Suprapubic skin (tissue), 4 donors: ENCODE measurements at places on chromosomes 2 and 18. TPM values are rescaled to one million over a fixed set of nuclear protein-coding genes. Genes with fewer than 3 reads are reported as not detected.

- no peak for DNase-seq
Observed at GRCh38 chr2:159737917-159738296, 25.6 kb downstream of the MARCHF7 start.

GRCh38 chr2:138537170-138537915 lies 35.8 kb downstream of the SPOPL start:
- no peak for DNase-seq

Gene C2orf92
- total RNA-seq: 45.7 TPM

- DNase-seq: peak; percentile 96
Observed at GRCh38 chr2:68828887-68829708, 42.1 kb downstream of the BMP10 start.

Gene LOXHD1
- 0.18 TPM for total RNA-seq

Gene NT5DC4
- not detected for total RNA-seq

DNA sequence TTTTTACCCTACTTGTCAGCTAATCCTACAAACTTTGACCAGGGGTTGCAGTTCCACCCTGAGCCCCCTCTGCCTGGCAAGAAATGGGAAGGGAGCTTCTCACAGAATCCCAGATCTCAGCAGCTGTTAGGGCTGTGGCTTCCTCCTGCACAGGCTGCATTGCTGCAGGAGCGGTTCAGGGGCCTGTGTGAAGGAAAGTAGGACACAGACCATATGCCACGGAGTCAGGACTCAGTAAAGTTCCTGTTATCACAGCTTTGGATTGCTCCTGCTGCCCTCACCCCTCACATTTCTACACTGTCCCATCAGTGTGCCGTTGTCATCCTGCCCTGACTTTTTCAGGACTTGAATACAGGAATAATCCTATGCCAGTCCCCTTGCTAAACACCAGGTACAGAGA lies 62.8 kb upstream of the SP3 start:
- no peak for DNase-seq

DNA sequence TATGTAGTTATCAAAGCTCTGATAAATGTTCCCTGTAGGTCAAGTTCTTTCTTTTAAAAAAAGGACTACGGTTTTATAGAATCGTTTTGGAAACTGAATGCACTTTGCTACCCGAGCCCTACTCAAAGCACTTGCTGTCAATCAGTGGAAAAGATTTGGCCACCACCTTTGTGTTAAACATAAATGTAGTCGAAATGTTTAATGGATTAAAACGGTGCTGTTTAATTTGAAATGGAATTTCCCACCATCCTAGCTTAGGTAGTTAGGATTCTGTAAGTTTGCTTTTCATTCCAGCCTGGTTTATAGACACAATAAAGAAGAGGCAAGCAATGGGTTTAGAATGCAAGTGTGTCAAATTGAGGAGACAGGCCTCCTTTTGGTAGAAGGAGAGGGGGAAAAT lies 69.4 kb upstream of the MMADHC start:
- no peak for DNase-seq

DNA sequence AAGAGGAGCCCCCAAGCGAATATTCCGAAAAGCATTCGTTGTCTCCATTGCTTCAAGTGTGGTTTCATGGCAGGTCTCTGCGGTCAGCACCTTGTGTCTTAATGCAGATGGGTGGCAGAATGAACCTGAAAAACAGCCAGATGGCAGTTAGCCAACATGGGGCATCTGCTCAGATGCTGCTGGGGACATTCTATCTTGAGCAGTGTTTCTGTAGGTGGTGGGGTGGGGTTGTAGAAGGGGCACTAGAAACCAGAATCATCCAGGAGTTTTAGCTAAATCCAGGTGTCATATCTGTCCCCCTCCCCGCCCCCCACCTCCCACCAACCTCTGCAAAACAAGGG lies 42.1 kb downstream of the ST6GAL2 start:
- no peak for DNase-seq

Gene MBP
- total RNA-seq: 53.7 TPM

- no peak for DNase-seq
Observed at GRCh38 chr18:57561261-57561660, 25.2 kb downstream of the FECH start.

Gene SH3BP4
- total RNA-seq: 82.6 TPM

Gene SCN2A
- 1.1 TPM for total RNA-seq

DNA sequence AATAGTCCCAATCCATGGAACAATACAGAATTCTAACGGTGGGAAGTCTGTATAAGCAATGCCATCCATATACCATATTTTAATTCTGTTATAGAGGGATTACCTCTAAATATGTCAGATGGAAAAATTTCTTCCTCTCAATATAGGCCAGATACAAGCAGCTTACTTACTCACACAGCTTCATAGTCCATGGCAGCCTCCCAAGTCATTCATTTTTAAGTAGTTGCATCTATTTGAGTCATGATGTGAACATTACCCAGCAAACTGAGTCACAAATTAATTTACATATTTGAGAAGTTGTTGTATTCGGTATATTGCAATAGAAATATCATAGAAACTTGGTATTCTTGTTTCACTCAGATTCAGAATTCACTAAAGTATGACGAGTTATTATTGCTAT lies 20.3 kb downstream of the TBR1 start:
- no peak for DNase-seq

DNA sequence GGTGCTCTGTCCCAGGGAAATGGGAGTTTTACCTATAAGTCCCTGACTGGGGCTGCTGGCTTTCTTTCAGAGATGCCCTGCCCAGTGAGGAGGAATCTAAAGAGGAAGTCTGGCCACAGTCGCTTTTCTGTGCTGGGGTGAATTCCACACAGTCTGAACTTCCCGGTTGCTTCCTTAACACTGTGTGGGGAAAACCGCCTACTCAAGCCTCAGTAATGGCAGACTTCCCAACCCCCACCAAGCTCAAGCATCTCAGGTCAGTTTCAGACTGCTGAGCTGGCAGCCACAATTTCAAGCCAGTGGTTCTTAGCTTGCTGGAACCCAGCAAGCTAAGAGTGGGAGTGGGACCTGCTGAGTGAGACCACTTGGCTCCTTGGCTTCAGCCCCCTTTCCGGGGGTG lies 54.9 kb downstream of the NUP35 start:
- DNase-seq: no peak

DNA sequence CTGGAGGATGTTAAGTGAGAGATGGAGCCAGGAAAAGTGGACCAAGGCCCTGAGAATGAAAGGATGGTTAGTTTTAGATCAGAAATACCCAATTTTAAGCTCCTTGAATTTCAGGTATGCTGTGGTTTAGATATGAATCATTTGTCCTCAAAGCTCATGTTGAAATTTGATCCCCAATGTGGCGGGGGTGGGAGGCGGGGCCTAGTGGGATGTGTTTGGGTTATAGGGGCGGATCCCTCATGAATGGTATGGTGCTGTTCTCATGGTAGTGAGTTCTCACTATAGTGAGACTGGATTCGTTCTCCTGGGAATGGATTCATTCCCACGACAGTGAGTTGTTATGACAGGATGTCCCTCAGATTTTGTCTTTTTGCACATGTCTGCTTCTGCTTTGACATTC lies 11.4 kb downstream of the MYO5B start:
- no peak for DNase-seq

- no peak for DNase-seq
Observed at GRCh38 chr2:112566104-112566503, 18.3 kb upstream of the CHCHD5 start.
